Activated CD4-positive, alpha-beta T cell treated with anti-CD3 and anti-CD28 coated beads for 24 hours (primary cell): ENCODE measurements at places on chromosomes 16 and 17.

DNA sequence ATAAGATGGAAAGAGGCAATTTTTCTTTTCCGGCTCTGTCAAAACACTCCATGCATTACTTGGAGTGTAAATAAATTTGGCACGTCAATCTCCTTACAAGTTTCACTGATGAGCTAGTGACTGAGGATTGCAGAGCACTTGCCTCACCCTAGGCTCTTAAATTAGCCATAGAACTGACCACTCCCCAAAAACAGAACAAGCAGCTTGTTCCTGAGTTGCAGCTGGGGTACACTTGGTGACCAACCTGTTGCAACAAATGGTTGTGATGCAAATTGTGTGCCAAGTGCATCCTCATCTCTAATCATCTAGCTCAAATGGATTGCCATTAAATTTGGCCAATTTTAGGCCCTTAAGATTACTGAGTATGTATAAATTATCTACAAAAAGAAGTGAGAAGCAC lies 67.0 kb downstream of the CACNG1 start:
- no peak for DNase-seq

GRCh38 chr17:50778471-50778870 lies 11.2 kb upstream of the ANKRD40CL start:
- no peak for DNase-seq

GRCh38 chr17:4499431-4500190 lies 930 bp downstream of the SPNS2 start:
- no peak for DNase-seq

GRCh38 chr16:3498988-3499387 lies 1.8 kb upstream of the CLUAP1 start:
- DNase-seq, result no peak

DNA sequence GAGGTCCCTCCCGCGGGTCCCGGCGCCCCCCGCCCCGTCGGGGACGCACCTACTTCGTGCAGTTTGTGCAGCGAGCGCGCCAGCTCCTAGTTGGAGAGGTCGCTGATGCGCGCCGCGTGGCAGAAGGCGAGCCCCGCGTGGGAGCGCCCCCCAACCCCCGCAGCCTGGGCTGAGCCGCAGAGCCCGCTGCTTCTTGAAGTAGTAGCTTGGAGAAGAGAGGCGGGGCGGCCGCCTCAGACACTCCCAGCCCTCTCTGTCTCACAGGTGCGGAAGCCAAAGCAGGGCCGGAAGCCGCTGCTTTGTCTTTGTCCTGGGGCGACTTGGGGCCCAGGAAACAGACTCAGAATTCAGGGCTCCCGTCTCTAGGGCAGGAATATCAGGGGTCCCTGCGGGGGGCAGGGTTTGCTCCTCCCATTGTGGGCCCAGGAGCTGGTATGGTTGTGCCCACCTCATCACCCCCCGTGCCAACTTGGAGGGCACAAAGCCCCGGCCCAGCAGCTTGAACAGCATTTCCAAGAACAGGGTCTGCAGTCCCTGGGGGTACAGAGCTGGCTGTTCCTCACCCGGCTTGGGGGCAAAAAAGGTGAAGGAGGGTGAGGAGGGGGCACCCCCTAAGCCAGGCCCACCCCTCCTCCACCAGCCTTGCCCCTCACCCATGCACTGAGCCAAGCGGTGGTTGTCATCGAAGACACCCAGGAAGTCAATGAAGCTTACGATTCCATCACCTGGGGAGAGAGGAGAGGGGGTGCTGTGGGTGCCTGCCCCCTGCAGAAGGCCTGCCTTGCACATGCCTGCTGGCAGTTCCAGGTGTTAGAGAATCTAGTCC lies 13.5 kb downstream of the SPATA32 start:
- peak; percentile 59 for DNase-seq

- DNase-seq, result no peak
These were observed 14.6 kb upstream of the CCDC154 start for GRCh38 chr16:1458977-1459341.

- DNase-seq, result no peak
These were observed 13.9 kb downstream of the CD300A start for GRCh38 chr17:74480290-74480689.

GRCh38 chr16:2705351-2705750 lies 14.7 kb downstream of the PRSS27 start:
- no peak for DNase-seq

DNA sequence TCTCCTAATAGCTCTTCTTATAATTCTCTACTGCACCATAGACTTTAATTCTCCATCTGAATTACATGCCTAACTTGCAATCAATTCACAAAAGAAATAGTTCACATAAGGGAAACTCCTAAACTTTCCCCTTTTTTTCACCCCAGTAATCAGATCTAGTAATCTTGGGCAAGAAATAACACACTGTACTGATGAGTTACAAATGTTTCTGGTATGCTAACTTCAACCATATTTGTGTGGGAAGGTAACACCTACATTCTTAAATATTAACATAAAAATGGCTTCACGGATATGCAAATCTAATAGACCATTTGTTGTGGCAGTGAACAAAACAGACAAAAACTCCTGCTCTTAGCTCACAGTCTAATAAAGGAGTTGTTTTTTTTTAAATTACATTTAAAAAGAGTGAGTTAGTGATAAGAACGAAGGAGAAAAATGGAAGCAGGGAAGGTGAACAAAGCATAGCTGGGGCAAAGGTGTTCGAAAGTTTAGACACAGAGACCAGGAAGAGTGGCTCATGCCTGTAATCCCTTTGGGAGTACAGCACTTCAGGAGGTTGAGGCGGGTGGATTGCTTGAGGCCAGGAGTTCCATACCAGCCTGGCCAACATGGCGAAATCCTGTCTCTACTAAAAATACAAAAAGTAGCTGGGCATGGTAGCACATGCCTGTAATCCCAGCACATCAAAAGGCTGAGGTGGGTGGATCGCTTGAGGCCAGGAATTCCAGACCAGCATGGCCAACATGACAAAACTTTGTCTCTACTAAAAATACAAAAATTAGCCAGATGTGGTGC lies 34.8 kb downstream of the CMTM3 start:
- DNase-seq, result no peak

- no peak for DNase-seq
These were observed 15.7 kb upstream of the XYLT2 start for GRCh38 chr17:50330151-50330775.

- no peak for DNase-seq
These were observed 171.4 kb upstream of the DYNLRB2 start for GRCh38 chr16:80369138-80369958.

- no peak for DNase-seq
These were observed 1.7 kb downstream of the MTHFSD start for GRCh38 chr16:86553356-86553755.

GRCh38 chr17:42475121-42475520 lies 16.4 kb downstream of the ATP6V0A1 start:
- no peak for DNase-seq

DNA sequence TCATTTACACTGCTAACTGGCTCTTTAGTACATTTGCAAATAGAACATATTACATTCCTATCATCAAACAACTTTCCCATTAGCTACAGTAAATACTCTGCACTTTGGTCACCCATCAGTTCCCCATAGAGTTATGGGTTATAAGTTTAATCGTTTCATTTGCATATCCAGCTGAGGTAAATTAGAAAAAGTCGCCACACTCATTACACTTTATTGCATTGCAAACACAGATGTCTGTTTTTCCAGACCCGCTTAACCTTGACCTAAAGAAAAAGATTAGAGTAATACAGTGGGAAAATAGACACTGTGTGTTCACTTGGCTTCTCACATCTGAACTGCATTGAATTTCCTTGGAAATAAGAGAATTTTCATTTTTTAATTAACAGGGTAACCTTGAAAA lies 213.1 kb upstream of the PSMD7 start:
- DNase-seq, result no peak

- no peak for DNase-seq
These were observed 12.2 kb downstream of the SOX8 start for GRCh38 chr16:993731-994130.

DNA sequence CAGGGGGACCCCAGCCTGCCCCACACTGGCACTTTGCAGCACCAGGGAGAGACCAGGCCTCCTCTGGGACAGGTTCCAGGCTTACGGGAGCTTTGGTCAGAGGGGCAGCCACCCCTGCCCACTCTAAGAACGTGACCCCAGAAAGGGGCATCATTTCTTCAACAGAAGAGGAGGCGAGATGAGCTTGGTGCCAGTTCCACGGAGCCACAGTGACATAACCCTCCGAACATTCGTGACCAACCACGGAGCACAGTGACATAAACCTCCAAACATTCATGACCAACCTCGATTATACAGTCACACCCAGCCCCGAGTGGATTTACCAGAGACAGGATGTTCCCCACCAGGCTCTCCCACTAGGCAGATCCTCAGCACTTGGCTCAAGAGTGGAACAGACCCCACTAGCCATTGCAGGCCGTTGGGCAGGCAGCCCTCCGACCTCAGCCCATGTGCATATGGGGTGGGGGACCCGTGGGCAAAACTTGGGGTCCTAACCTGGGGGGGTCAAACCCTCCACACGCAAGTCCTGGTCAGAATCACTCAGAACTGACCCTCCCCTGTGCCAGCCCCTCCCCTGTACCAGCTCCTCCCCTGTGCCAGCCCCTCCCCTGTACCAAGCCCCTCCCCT lies 112.9 kb downstream of the METRNL start:
- no peak for DNase-seq

DNA sequence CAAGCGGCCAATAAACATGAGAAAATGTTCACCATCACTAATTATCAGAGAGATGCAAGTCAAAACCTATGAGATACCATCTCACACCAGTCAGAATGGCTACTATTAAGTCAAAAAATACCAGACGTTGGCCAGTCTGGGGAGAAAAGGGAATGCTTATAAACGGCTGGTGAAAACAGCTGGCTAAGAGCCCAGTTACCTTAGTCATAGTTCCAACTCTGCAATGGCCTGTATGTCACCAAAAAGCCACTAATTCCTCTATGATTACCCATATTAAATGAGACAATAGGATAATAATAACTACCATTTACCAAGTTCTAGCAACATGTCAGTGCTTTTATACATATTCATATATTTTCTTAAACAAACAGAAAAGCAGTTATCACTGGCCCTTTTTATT lies 42.9 kb upstream of the CDRT4 start:
- no peak for DNase-seq

GRCh38 chr17:82063424-82064415 lies 1.9 kb downstream of the DUS1L start:
- no peak for DNase-seq

GRCh38 chr17:11388054-11388453 lies 147.0 kb downstream of the SHISA6 start:
- no peak for DNase-seq

DNA sequence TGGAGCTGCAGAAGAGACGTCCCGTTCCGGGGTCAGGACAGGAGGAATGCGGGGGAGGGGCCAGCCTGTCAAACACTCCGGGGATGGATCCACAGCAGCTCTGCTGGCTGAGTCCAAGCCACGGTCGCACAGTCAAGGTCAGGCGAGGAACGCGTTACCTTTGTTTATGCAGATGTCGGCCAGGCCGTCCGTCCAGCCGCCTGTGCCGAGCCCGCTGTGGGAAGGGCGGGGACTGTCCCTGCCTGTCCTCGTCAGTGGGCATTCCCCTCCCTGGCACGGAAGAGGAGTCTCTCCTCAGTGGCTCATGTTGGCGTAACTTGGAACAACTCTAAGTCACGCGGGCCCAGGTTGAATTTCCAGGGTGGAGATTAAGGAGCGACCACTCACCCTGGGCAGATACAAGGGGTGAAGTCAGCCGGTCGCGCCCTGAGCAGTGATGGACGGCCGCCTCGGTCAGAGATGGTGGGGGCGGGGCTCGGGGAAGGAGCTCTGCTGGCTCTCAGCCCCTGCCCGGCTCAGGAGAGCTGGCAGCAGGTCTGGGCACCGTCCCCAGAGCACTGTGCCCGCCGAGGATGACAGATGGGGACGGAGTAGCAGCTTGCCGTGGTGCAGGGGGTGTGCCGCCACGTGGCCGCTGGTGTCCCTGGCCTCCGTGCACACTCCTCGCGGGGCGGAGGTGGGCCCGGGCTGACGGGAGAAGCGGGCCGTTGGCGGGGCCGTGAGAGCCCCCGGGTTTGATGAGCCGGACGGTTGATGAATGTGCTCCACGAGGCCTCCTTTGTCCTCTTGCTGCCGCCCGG lies 7.3 kb downstream of the CACNA1H start:
- no peak for DNase-seq

- no peak for DNase-seq
These were observed 84.2 kb upstream of the FOXF1 start for GRCh38 chr16:86426063-86426642.

- DNase-seq, result no peak
These were observed 10.4 kb downstream of the VPS53 start for GRCh38 chr17:704111-704864.

GRCh38 chr16:13046061-13046821 lies 144.8 kb downstream of the SHISA9 start:
- no peak for DNase-seq

DNA sequence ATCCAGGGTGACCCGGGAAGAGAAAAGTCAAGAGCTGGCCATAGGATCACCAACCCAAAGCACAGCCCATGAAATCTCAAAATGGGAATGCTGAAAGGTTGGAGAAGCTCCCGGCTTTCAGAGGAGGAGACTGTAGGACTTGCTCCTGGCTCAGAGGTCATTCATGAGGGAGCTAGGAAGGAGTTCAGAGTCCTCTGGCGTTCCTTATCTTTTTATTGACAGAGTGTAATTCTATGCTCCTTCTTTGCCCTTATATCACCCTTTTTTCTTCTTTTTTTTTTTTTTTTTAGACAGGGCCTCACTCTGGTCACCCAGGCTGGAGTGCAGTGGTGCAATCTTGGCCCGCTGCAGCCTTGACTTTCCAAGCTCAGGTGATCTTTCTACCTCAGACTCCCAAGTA lies 27.3 kb upstream of the CNOT1 start:
- no peak for DNase-seq

- DNase-seq, result no peak
These were observed 77.6 kb downstream of the CLEC16A start for GRCh38 chr16:11022002-11022401.

DNA sequence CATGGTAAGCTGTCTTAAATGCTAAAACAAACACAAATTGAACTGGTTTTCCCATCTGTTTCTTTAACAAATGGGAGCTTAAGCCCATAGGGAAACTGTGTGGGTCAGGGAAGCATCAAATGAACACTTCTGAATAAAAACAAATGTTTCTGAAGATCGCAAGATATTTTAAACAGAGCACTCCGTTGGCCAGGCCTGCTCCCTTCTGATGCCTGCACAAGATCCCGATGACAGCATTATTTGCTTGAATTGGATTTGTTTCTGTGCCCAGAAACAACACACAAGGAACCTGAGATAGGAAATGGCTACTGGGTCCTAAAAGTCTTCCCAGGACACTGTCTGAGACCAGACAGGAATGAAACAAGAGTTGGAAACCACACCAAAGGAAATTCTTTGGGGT lies 425.8 kb upstream of the ZFHX3 start:
- DNase-seq, result no peak

DNA sequence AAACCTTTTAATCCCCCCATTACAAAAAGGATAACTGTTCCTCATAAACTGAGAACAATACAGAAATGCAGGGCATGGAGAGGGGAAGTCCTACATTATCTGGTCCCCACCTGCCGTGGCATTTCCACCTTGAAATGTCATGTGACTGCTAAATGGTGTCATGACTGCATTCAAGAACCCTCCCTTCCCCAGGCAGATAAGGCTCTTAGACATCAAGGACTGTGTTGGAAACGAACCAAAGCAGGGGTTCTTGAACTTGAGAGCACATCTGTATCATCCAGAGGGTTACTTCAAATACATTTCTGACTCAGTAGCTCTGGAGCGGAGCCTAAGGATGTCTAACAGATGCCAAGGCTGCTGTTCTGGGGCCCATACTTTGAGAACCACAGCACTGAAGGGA lies 18.4 kb downstream of the CMTM3 start:
- DNase-seq, result no peak
